Kidney (tissue), 22 donors: ENCODE measurements at places on chromosomes 11 and 22. TPM values are rescaled to one million over a fixed set of nuclear protein-coding genes. Genes with fewer than 3 reads are reported as not detected.

Gene KDM4D
- 0.94 TPM for total RNA-seq

Gene OSBPL5
- total RNA-seq: 63.0 TPM

GRCh38 chr11:111200010-111200534 is 45.5 kb upstream of the POU2AF2 start:
- DNase-seq: no peak

GRCh38 chr11:14275076-14275475 is 83.9 kb downstream of the RRAS2 start:
- no peak for DNase-seq

GRCh38 chr22:48306785-48307510 is 1520.7 kb downstream of the BRD1 start:
- DNase-seq: no peak

DNA sequence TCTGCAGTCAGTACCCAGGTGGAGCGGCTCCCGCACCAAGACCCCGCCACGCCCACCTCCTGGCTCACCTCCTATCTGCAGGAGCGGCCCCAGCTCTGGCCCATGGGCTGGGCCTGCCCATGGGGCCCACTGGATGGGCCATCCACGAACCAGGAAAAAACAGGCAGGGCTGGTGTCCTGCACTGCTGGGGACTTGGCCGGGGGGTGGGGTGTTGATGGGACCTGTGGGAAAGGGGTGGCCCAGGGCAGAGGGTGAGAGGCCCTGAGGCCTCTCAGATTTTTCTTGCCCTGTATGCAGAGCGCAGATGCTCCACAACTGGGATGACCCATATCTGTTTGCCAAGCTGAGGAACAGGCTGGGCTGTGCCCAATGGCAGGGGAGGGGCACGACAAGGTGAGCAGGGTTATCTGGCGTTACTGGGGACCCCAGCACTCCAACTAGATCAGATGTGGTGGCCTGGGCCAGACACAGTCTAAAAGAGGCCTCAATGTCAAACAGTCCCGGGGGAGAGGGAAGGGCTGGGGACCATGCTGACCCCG is 2.7 kb upstream of the PIM3 start:
- no peak for DNase-seq

GRCh38 chr11:85307366-85307765 is 319.8 kb downstream of the DLG2 start:
- DNase-seq: no peak

GRCh38 chr11:123194337-123195187 is 486 bp downstream of the CLMP start:
- DNase-seq: peak; percentile 70

DNA sequence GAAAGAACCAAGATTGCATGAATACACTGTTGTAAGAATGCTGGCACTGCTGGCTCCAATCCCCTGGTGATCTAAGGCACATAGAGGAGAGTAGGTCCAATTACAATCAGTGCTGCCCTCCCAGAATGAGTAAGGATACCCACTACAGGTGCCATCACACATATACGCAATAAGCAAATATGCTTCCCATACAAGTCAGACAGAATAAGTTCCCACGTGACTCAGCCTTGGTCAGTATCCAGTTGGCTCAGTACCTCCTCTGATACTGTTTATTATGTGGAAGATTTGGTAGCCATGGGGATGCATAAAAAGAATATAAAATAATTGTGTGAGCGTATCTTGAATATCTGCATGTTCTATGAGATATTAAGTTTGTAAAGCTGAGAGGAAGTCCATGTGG is 8.9 kb upstream of the OR2D3 start:
- DNase-seq: no peak

DNA sequence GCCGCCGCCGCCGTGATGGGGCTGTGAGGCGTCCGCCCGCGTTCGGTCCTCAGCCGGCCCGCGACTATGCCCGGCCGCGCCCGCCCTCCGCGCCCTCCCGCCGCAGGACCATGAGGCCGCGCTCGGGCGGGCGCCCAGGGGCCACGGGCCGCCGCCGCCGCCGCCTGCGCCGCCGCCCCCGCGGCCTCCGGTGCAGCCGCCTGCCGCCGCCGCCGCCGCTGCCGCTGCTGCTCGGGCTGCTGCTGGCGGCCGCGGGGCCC is 215 bp downstream of the ZNRF3 start:
- no peak for DNase-seq

DNA sequence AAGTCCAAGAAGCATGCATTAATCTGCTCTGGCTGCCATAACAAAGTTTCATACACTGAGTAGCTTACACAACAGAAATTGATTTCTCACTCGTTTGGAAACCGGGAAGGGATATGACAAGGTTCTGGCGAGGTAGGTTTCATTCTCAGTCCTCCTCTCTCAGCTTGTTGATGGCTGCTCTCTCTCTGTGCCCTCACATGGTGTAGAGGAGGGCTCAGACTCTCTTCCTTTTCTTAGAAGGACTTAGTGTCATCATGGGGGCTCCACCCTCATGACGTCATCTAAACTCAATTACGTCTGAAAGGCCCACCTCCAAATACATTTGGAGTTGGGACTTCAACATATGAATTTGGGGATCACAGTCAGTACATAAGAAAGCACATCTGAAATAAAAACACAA is 18.6 kb downstream of the GLYATL1 start:
- no peak for DNase-seq

DNA sequence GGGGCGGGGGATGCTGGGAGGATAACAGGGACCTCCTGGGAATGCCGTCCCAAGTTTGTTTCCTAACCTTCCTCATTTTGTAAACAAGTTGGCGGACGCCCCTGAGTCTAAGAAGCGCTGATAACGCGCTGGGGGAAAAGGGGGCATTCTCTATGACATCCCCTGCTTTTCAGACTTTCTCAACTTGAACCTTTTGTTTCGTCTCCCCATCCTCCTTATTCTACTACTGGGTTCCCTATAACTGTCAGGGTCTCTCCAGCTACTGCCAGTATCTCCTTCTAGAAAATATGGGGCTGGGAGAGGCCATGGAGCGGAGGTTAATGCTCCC is 654 bp downstream of the TMEM86A start:
- no peak for DNase-seq

DNA sequence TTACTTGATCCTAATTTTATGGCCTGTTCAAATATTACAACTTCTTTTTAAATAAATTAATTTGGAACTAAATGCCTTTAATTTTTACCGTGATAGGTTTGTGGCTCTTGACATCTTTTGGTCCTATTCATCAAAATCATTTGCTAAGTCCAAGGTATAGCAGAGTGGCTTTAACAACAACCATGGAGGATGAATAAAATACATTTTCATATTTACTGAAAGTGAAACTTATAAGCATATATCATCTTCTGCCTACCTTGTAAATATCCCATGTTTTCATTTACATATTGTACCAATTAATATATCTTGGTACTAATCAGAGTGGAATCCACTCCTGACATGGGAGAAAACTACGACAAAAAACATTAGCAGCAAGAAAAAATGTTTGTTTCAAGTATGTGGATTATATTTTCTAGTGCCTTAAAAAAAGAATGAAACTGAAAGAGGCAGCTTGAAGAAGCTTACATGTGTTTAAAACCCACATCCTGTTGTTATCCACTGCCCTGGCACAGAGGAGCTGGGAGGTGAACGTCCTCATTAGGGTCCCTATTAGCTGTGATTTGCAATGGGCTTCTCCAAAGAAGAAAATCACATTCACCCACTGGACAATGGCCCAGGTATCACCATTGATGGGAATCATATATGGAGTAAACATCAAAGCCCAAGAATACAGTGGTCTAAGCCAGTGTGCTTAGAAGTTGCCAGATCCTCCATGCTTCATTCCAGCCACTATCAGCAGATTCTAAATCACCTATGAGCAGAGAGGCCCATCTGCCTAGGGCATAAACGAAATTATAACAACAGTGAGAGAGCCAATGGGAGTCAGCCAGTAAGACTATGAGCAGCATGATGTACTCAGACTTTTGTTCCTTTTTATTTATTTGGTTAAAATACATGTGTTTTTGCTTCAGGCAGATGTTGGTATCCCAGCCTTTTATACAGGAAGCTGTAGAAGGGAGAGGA is 84.7 kb downstream of the MAML2 start:
- DNase-seq: no peak

GRCh38 chr11:118114266-118114665 is 27.5 kb upstream of the SMIM35 start:
- DNase-seq: no peak
